ENCODE measurements at places on chromosomes 5 and 9.
A peak's percentile ranks its signal among the peaks of the same experiment; 100 is the strongest.

DNA sequence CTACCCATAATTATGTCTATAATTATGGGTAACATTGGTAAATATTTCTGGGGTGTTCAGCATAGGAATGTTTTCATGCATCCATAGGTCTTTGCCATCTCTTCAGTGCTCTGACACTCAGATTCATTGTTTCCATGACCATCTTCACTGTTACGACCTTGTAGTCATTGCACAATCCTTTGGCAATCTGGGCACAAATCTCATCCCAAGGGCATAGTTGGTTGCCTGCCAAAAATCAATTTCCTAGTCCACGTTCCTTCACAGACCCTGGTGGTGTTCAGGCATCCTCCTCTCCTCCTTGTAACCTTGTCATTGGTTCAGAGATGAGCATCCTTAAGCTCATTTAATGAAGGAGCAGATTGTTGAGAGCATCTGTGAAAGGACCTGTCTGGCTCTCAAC, 1400.7 kb downstream of the CDH12 start:
- DNase-seq = no peak

DNA sequence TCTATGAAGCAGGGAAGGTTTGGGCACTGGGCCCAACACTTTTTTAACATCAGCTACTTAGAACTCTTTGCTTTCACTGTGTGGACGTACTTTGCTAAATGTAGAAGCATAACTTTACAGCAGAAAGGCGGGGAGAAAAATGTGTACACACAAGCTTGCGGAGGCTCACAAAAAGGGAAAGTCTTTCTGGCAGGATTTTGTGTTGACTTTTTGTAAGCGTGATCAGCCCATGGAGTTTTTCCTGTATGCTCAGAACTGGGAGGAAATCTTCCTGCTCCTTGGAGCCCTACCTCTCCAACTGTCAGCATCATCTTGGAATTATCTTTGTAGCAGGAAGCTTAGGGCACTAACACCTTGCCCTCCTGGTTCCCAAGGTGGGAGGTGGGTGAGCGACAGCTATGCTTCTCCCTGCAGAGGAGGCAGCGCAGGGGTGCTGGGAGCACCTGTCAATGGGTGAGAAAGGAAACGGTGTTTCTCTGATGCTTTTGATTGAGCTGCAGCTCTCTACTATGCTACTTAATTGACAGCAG, 321.9 kb downstream of the GADD45G start:
- DNase-seq = no peak

DNA sequence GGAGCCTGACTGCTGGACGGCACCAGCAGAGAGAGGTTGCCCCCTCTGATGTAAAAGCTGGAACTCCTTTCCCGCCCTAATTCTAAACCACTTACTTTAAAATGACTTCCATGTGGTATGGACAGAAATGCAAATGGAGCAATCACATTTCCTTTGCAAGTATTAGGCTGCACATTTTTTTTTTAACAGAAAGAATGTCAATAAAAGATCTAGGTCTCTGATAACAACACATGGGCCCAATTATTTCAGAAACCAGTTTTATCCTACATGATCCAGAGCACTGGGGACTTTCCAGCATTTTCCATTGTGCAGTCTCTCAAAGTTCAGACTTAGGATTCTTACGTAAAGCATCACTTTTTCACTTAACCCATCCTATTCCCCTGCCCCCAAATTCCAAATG, 203.7 kb downstream of the NXNL2 start:
- DNase-seq = no peak

GRCh38 chr5:132496631-132497487, 6.3 kb upstream of the IRF1 start:
- DNase-seq = peak; percentile 82

DNA sequence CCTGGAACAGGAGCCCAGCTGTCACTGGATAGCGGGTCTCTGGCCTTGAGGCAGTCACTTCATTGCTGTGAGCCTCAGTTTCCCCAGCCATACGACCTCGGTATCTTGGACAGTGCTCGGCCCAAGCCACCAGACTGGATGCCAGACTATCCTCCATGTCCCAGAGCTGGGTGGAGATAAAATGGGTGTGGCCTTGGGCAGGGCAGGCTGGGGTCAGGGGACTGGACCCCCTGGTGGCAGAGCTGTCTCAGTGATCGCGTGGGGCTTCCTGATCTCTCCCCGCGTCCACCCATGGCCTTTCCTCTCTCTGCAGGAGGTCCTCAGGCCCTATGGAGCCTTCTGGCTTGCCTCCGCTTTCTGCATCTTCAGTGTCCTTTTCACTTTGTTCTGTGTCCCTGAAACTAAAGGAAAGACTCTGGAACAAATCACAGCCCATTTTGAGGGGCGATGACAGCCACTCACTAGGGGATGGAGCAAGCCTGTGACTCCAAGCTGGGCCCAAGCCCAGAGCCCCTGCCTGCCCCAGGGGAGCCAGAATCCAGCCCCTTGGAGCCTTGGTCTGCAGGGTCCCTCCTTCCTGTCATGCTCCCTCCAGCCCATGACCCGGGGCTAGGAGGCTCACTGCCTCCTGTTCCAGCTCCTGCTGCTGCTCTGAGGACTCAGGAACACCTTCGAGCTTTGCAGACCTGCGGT, 10.0 kb downstream of the SLC2A8 start:
- DNase-seq = no peak

DNA sequence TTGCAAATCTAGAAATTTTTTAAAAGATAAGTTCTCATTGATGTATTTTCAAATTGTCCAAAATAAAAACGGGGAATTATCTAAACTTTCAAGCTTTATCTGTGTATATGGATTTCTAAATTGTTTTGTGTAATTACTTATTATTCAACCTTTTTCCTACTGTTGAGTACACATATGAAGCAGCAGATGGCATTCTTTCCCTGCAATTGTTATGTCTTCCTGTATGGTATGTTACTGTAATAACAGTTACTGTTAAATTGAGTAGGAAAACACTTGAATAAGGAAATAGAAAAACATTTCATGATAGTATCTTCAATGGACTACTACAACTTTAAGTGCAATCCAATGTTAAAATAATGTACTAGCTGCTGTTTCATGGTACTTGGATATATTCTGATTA, 124.8 kb downstream of the RANBP17 start:
- DNase-seq = no peak

GRCh38 chr5:143215690-143216089, 187.8 kb downstream of the NR3C1 start:
- no peak for DNase-seq

DNA sequence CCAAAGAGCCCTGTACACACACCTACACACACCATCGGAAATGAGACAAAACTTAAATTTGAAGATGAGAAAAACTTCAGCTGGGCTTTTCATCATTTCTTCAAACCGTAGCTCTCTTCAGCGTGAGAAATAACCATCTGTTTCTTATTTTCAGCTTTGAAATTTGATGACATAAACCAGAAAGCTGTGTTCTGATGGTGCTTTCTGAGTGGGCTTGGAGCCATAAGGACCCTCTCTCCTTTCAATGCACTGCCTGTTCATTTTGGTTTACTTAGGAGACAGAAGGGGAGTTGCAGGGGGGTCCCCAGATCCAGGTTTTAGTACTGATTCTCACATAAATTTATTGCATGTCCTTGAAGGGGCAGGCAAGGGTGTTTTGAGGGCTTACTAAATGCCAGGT, 9.5 kb downstream of the FBXO10 start:
- no peak for DNase-seq

DNA sequence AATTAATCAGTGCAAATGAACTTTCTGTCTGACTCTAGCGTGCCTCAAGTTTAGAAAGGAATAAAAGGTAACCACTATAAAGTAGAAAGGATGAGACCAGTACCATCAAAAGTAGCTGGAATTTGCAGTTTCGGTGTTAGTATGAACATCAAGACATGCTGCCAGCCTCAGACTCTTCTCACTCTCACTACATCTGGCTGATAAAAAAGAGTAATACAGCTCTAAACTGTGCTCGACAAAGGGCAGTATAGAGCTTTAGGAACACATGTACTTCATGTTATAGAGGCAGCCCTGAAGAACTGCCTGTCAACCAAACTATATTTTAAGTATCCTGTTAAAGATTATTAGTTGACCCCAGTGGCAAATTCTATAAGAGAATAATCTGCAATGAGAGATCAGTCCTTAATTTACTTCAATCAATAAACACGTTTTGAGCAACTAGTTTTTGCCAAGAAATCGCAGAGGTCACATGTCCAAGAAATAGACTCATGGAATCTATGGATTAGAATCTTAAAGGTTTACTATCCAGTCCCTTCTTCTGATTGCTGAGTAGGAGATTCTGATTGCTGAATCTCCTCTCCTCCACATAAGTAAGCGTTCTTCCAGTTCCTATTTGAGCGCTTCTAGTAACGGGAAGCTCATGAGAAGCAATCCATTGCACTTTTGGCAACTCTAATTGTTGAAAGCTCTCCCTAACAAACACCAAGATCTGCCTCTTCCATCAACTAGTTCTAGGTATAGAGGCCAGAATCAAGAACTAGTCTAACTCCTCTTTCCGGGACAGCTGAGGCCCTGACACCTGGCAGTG, 941 bp downstream of the XPA start:
- no peak for DNase-seq
